ENCODE measurements at places on chromosomes 2 and 18. TPM values are rescaled to one million over a fixed set of nuclear protein-coding genes. Genes with fewer than 3 reads are reported as not detected.
A peak's percentile ranks its signal among the peaks of the same experiment; 100 is the strongest.

DNA sequence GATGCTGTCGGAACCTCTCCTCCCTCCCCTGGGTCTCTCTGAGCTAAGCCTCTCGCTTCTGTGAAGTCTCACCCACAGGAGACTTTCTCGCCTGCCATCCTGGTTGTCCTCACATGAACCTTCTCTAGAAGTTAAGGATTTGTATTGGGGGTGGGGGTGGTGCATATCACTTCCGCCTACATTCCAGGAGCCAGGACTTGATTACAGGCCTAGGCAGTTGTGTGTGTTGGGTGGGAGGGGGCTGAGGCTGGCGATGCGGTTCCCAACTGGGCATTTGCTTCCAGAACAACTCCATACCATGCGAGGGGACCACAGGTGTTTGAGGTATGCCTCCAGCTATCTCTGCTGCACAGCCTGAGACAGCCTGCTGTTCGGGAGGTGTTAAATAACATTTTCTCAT, 56.8 kb upstream of the MGAT4A start:
- DNase-seq: no peak

DNA sequence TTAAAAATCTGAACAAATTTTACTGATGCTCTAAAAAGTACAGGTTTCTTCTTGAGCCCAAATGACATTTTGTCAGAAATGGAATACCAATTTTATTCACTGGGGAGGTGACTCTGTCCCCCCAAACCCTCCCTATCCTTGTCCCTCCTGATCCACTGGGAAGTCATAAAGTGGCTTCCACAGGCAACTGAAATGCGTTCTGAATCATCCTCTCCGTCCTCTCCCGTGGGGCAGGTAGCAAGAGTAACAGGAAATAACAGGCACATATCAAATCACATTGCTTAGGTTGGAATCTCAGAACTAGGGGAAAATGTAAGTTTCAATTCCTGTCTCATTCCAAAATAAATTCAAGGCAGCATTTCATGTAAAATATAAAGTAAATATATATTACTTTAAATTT, 44.5 kb downstream of the MYL12B start:
- no peak for DNase-seq

Gene TRIM43
- not detected for total RNA-seq

DNA sequence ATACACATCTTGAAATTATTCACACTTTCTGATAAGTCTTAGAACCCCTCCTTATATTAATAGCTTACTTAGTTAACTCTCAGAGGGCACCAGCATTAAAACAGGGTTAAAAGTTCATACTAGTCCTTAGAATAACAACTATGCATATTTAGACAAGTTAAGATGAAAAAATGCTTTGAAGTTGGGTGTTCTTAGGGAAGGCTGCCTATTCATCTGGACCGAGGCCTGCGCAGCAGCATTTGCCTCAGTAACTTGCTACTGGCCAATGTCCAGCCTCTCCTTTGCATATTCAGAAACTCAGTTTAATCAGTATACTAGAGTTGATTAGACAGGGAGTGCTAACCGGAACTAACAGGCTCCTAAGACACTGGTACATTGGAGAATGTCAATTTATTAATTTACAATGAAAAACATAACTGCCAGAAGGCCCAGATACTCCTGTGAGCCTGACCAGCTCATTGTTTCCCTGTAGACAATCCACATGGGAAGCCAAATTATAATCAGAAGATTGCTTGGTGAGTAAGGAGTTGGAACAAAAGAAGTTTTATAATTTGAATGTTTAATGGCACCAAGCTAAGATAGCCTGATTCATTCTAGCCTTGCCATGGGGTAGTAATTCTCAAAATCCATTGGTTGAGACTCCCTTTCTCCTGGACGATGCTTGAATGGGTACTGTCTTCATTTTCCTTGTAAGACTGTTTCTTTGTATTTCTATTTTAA, 48.9 kb downstream of the DYNC1I2 start:
- no peak for DNase-seq

DNA sequence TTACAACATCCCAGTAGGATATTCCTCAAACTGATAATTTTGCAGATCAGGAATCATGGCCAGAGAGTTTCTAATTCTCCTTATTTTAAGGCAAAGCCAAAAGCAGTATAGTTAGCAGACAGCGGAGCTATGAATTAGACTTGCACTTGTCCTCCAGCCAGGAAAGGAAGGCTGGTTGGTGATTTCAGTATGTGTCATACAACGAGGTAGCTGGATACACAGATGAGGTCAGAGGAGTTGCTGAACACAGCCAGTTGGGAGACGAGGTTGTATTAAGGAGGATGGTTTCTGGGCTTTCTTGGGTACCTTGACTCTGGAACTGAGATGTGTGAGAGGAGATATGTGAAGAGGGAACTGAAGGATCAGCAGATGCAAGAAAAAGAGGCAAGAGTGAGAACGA, 185.2 kb downstream of the SOX11 start:
- DNase-seq: no peak

DNA sequence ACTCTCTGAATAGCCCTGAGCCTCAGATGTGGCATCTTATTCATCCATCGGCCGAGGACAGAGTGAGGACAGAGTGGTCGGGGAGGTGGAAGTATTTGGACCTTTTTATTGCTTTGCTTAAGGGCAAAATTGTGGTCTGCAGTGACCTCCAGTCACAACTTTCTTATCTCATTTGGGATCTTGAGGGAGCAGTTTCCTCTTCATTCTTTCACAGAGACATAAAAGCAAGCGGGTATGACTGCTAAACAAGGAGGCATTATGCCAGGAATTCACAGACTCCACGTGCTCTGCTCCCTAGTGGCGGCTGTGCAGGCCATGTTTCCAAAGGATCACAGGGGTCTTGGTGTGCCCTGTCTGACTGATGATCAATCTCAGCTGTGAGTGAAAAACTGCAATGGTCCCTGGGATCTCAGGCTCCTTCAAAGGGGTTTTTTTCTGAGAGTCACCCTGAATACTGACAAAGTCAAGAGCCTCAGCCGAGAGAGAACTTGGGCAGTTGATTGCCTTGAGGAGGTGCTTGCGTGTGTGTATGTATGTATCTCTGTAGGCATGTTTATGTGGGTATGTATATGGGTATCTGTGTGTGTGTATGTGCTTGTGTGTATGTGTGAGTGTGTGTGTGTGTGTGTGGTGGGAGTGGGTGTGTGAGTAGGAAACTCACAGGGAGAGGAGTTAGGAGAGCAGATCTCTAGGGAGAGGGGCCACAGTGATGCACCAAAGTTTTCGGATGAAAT, 47.7 kb downstream of the RAPGEF4 start:
- peak; percentile 51 for DNase-seq

- no peak for DNase-seq
These were observed 20.1 kb downstream of the CAPN14 start for GRCh38 chr2:31197166-31197565.

DNA sequence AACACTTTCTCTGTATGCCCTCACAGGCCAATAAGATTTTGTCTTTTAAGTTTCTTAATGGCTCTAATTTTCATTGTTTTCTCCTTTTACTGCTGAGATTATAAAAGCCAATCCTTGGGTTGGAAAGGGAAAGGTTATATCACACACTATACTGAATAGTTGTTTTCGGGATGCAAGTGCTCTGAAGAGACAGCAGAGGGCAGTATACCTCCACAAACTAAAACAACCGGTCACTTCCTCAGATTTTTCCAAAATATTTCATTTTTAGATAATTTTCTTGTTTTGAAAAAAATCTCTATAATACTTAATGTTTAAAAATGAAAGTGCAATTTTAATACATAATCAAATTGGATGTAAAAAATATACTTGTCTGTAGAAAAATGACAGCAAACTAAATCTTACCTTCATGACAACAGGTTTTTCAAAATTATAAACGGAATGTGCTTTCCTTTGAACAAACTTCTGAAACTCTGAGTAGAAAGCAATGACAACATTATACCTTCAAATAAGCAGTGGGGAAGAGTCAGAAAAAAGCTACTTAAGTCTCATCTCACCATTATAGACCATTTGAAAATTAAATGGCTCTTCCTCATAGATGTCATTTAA, 82.7 kb downstream of the ORC4 start:
- DNase-seq: no peak

DNA sequence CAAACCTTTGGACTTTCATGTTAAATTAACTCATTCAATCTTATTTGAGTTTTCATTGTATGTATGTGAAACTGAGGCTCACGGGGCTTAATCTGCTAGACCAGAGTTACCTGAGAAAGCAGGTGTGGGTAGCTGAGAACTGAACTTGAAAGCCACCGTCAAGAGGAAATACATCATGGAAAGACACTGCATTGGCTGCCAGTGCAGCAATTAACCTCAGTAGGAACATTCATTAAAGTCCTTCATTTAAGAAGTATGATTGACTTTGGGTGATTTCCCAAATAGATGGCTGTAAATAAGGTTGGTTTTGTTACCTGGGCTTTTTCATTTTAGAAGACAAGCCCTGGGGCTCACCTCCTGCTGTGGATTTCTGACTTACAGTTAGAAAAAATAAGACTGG, 36.5 kb upstream of the MGAT5 start:
- no peak for DNase-seq

DNA sequence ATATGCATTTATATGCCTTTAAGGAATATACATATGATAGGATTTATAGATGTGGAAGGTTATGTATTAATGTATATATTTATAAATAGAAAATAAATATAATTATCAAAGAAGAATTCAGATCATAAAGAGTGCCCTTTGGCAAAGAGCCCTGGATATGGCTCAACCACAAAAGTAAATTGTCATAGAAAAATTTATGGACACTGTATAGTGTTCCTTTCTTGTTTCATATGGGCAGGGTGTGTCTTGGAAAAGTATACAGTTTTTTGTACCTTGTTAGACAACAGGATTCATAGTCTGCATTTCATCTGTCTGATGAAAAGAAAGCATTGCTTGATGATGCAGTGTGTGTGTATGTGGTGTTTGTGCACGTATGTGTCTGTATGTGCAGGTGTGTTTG, 2.9 kb downstream of the UGT1A7 start:
- no peak for DNase-seq

Gene C2orf78
- total RNA-seq: not detected

GRCh38 chr2:238695538-238695937, 152.3 kb upstream of the TWIST2 start:
- DNase-seq: no peak

DNA sequence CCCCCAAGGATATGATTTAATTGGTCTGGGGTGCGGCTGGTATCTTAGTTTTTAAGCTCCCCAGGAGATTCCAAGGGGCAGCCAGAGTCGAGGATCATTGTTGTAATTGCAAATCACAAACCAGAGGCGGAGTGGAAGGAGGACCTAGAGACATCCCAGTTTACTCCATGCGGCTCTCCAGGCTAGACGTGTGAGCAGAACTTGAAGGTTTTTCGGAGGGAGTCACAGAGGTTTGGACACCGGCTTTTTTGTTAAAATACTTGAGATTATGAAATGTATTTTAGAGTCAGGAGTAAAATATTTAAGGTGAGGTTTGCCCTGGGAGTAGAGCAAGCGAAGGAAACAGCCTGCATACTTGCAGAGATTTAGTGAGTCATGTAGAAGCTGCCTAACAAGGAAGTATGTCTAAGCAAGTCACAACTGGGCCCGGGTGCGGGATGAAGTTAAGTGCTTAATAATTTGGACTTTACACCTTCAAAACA, 39.5 kb downstream of the TGOLN2 start:
- DNase-seq: no peak

GRCh38 chr2:42128721-42129486, 40.2 kb upstream of the EML4 start:
- DNase-seq: no peak

DNA sequence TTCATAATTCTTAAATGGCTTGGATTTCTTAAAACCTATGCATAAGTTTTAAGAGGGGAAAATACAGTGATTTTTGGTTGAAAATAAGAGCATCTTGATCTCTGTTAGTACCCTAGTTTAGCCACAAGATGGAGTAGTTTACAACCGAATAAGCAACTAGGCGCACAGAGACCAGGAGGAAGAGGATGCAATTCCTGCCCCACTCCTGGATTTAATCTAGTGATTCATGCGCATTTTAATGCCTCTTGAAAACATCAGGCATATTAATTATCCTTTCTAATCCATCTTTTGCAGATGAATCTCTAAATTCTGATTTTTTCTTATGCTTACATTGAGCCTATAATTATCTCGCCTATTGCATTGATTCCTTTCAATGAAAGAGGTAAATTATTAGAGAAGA, 76.7 kb downstream of the MRPS9 start:
- DNase-seq: no peak

- DNase-seq: no peak
These were observed 286.4 kb upstream of the PARD3B start for GRCh38 chr2:204258890-204259289.

Gene KCNJ13
- 0.35 TPM for total RNA-seq

DNA sequence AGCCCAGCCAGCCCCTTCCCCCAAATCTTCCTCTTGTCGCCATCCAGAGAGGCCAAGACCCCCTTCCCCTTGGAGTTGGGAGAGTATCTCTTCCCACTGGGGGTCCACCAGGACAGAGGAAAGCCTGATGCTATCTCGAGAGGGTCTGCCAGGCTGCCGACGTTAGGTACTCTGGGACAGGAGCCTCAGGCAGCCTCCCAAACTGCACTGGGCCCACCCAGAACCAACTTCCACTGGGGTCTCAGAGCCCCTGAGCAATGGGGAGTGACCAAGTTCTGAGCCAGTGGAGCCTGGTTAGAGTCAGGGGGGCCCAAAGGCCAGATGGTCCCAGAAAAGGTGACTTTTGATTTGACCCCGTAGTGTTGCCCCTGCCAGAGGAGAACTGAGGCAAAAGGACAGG, 189.1 kb downstream of the INHBB start:
- DNase-seq: no peak

DNA sequence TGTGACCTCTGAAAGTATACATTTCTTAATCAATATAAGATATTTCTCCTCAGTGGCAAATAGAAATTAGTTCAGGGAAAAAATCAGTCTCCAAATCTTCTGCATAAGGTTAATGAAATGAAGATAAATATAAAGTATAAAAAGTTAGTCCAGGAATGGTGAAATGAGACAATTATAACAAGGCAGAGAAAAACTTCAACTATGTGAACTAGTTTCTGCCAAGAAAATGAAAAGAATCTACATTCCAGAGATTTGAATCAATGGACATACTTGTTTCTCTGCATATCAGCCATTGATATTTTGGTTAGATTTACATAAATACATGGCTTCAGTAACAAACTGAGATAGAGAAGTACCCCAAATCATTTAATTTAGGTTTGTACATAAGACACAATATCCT, 249.0 kb downstream of the EXOC6B start:
- DNase-seq: no peak

GRCh38 chr2:177056481-177056929, 156.1 kb upstream of the HNRNPA3 start:
- no peak for DNase-seq

DNA sequence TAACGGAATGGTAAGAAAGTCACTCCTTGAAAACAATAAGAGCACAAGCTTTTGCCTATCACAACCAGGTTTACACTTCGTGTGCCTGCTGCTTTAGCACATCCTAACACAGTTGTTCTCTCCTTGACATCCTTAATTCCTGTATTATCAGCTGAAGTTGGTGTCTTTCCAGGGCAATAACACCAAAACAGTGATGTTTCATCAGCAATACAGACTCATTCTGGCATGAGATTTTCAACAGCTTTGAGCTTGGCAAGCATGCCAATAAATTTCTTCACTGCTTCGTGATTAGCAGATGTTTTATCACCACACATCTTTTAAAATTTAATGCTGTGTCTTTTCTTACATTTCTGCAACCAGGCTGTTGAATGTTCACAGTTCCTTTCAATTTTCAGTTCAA, 148.4 kb downstream of the EIPR1 start:
- no peak for DNase-seq

All from mesothelial cell of epicardium (in vitro differentiated cells).